ENCODE measurements at places on chromosomes 6 and 20.
A peak's percentile ranks its signal among the peaks of the same experiment; 100 is the strongest.

DNA sequence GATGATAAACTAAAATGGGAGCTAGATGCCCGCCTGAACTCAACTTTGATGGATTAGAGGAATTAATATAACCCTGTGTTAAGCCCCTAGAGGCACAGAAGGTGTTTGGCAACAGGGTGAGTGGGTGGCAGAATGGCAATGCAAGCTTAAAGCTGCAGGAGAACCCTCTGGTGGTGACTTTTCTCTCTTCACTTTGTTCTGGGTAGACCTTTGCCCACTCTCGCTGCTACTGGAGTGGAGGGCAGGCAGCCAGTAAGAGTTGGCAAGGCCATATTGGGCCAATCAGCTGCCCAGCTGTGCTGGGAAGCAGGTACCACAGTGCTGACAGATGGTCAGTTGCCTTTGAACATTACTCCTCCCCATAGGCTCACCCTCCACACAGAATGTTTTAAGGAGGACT, 468.2 kb downstream of the MMUT start:
- DNase-seq = no peak

GRCh38 chr20:33910056-33910455, 83.7 kb upstream of the RALY start:
- no peak for DNase-seq

GRCh38 chr6:121896363-121896762, 460.9 kb downstream of the GJA1 start:
- DNase-seq = no peak

DNA sequence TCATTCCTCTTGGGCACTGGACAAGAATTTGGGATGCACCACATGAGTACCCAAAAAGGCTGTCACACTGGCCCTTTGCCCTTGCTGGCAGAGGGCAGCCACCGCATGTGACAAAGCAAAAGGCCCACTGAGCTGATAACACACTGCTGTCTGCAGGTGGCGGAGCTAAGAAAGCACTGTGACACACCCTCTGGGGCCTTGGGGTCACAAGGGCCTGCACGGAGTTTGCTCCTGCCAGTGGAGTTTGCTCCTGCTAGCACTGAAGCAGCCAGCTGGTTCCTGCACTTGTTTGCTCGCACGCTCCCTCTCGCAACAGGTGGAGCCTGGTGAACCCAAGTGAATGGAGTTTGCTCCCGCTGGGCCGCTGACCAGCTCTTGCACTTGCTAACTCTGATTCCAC, 132.6 kb downstream of the LCA5 start:
- no peak for DNase-seq

DNA sequence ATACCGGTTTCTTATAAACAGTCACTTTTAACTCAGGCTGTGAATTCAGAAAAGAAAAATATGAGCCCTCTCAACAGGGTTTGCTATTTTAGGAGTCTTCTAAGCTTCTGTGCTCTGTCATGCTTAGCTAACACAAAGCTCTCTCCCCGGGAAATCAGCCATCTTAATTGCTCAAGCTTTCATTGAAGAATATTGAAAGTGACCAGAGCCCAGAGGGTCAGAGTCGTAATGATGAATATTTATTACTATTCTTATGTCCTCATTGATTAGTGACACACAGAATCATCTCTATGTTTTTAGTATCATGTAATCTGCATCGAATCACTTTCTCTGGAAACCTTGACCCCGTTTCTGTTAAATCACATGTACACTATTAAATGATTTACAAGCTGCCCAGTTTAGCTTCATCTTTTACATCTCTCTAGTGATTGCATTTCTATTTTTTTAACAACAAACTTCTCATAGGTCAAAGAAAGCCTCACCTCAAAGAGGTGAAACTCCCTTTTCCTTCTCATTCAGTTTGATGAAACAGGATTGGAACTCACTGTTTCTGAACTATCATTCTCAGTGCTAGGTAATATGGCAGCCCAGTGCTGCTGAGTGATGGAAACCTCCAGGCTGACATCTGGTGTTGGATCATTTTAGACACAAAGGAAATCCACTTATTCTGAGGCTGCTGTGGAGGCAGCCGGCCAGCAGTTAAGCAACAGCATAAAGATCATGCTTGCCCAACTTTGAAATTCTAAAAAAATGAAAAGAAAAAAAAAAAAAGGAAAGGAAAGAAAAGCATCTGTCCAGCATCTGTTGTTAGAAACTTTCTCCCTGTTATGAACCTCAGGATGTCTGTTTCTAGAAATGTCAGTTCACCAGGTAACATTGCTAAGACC, 96.3 kb downstream of the RFPL4B start:
- peak; percentile 56 for DNase-seq

GRCh38 chr20:15476186-15476585, 1097.1 kb downstream of the KIF16B start:
- DNase-seq = no peak

DNA sequence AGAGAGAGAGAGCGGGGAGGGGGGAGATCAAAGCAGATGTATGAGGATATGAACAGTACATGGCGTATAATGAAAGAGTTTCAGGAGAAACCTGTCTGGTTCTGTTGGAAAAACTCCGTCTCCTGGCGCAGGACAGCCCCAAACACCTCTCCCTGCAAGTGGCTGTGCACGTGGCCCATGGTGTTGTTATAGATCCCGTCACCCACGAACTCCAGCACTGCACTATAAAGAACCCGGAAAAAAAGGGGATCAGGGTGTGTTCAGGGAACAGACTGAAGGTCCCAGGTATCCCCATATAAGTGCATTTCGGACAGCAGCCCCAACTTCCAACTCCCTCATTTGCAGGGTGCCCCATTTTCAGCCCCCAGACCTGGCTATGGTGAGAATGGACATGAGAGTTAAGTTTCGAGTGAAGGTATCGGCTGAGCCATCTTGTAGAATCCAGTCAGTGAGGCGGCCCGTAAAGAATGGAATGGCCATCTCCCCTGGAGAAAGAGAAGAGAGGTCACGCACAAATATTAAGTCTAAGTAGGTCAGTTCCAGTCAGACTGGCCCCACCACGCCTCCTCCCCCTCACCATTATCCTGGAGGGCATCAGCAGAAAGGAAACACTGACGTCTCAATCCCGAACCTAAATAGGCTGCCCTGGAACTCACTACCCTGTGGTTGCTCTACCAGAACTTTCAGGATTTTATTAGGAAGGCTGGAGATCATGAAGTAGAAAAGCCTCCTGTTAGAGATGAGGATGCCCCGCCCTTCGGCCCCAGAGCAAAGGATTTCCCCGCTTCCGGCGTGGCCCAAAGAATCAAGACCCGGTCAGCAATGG, 1.3 kb downstream of the TAP1 start:
- DNase-seq = no peak

- peak; percentile 85 for DNase-seq
Observed at GRCh38 chr6:32195902-32196681, 3.6 kb upstream of the GPSM3 start.

DNA sequence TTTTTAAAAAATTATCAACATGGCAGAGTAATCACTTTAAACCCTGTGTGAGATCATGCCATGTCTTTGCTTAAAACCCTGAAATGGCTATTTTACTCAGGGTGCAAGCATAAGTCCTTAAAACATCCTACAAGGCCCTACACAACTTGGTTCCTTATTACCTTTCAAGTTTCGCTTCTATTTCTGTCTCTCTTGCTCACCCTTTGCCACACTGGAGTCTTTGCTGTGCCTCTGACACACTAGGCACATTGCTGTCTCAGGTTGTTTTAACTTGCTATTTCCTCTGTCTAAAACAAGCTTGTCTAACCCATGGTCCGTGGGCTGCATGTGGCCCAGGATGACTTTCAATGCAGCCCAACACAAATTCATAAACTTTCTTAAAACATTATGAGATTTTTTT, 55.6 kb downstream of the KIAA0408 start:
- DNase-seq = no peak

DNA sequence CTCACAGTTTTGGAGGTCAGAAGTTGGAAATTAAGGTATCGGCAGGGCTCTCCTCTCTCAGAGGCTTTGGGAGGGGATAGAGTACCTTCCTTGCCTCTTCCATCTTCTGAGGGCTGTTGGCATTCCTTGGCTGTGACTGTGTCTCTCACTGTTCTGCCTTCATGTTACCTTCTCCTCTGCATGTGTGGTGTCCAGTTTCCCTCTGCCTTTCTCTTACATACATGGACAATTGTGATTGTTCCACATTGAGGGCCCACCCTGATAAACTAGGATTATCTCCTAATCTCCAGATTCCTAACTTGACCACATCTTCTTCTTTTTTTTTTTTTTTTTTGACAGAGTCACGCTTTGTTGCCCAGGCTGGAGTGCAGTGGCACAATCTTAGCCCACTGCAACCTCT, 72.1 kb upstream of the SPACA1 start:
- no peak for DNase-seq

DNA sequence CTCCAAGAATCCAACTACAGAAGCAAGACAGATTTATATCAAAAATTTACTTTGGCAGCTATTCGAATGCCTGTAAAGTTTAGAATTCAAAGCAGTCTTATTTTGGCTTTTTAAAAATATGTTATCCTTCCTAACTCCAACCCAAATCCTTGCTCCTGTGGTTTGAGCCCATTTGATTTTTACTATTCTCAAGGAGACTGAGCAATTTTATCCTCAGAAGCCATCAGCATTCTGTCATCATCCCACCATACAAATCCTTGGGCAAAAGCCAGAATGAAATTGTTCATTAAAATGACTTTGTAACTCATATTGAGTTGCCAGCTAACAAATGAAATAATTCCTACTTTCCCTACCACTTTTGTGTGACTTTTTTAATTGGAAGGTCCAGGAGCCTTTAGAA, 392.8 kb downstream of the ADGRB3 start:
- no peak for DNase-seq

- DNase-seq = no peak
Observed at GRCh38 chr20:43959920-43960227, 45.2 kb downstream of the TOX2 start.

DNA sequence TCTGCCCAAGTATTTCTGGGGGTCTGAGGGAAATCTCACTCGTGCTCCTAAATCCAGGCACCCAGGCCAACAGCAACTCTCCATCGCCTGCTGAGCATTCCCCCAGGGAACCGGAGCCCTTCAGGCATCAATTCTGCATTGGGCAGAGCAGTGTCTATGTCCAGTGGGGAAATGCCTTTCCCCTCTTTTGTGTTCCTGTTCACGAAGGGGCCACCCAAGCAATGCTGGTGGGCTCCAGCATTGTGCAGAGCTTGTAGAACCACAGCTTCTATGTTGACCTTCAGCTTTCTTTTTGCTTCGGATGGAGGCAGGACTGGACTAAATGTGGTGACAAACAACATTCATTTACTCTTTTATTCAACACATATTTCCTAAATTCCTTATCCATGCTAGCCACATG, 27.2 kb upstream of the DDR1 start:
- no peak for DNase-seq

- DNase-seq = no peak
Observed at GRCh38 chr6:134172706-134173365, 120.4 kb upstream of the SLC2A12 start.

DNA sequence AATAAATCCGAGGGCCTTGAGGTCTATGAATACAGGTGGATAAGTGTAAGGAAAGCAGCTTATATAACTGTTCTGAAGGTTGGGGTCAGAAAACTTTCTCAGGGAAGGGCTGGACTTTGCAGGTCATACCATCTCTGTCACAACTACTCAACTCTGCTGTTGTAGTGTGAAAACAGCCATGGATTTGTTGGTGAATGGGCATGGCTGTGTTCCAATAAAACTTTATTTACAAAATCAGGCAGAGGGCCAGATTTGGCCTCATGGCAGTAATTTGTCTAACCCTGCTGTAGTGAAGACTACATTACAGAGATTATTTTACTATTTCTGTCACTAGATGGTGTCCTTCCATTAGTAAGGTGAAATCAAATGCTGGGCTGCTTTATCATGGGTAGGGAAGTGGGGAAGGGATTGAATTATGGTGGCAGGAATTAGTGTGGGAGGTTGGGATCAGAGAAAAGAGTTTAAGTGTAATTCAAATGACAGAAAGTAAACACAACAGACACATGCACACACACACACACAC, 409.6 kb upstream of the CHD6 start:
- DNase-seq = peak; percentile 77

GRCh38 chr6:34138914-34139510, 6.9 kb downstream of the GRM4 start:
- no peak for DNase-seq

Measured in NCI-H524 (cell line).